ENCODE measurements at places on chromosomes 5 and 9.

GRCh38 chr9:133889584-133890301 is 102.4 kb downstream of the VAV2 start:
- no peak for DNase-seq

- no peak for DNase-seq
These were observed 111.0 kb upstream of the VCAN start for GRCh38 chr5:83360573-83360972.

DNA sequence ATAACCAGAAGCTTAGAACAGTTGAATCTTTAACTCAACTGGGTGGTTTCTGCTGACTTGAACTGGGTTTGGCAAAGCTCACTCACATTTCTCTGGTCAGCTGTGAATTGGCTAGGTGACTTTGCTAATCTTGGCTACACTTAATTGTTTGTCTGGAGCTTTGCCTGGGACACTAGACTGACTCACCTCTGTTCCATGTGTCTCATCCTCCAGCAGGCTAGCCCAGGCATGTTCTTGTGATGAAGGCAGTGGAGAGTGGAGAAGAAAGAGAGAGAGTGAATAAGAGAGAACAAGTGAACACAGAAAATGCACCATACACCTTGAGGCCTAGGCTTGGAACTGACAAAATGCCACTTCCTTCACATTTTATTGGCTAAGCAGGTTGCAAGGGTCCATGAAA is 32.6 kb downstream of the SPATA31D1 start:
- DNase-seq = peak; percentile 52

- DNase-seq = no peak
These were observed 430.8 kb downstream of the ARHGEF28 start for GRCh38 chr5:74056789-74057164.

DNA sequence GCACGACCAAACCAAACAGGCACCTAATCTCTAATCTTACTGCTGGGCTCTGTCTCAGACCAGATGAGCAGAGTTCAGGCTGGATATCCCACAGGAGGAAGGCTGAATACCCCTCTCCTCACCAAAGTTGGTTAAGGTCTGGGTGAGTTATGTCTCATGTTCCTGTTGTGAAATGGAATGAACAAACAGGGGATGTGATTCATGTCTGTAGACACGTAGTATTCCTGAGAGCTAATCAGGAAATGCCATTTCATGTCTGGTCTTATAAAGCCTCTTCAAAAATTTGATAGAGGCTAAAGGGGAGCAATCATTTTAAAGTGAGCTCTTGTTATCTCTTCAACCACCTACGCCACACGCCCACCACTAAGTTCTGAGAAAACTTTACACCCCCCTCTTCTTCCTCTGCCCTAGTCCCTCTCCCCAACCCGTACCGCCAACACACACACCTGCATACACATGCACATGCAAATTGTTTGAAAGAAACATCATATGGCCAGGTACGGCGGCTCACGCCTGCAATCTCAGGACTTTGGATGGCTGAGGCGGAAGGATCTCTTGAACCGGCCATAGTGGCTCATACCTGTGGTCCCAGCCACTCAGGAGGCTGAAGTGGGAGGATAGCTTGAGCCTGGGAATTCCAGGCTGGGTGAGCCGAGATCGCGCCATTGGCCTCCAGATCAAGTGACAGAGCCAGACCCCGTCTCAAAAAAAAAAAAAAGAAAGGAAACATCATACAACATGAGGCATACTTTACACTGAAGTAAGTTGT is 69.8 kb upstream of the RAI14 start:
- no peak for DNase-seq

DNA sequence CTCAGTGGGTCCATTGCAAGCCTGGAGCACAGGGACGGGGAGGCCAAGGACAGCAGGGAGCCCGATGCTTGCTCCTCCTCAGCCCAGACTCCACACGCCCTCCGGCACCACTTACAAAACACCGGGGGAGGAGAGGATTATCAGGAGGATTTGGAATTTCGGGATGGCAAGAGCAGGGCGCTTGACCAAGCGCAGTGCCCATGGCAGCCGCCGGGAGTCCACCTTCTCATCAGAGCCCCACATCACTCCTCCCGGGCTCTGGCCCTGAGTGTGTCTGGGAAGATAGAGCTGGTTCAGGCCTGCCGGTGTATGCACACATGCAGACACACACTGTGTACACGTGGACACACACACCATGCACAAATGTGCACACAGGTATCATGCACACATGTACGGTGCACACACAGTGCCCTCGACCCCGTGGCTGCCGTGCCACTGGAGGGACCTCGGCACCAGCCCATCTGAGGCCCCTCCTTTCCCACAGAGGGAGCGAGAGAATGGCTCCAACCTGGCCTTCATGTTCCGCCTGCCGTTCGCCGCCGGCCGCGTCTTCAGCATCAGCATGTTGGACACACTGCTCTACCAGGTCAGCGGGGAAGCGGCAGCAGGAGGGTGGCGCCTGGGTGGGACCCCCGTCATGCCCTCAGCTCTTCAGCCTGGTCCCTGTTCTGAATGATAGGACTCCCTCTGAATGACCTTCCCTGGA is 81.7 kb downstream of the KCNT1 start:
- DNase-seq = no peak

- DNase-seq = no peak
These were observed 99.8 kb downstream of the RALGPS1 start for GRCh38 chr9:127014216-127014909.

GRCh38 chr5:172645271-172646055 is 4.4 kb downstream of the NEURL1B start:
- DNase-seq = no peak

DNA sequence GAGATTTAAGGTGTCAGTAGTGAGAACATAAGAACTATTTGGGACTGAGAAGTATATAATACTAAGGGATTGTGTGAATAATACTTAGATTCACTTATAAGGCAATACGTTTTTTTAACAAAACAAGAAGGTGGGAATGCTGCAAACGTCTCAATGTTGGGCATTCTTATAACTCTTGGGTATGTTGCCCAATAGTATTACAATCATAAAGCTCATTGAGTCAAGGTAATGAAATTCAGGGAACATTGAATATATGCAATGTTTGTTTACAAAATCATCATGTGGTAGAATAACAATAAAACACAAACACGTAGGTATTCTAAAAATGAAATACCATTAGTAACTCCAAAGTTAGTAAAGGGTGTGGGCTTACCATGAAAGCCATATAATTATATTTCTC is 400.7 kb downstream of the KIAA0825 start:
- no peak for DNase-seq

DNA sequence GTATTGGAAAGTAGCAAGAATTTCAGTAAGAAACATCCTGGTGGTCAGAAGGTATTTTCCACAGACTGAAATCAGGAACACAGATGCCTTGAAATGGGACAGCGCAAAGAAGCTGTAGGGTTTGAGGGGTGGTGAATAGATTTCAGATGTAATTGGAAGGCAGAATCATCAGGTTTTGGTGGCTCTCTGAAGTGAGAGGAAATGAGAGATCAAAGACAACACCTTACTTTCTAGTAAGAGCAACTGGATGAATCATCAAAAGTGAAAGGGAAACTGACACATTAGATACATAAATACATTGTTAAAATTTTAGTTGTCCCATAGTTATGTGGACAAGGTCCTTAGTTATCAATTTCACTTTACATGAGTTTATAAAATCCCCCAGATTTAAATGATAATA is 188.2 kb upstream of the SLC27A6 start:
- no peak for DNase-seq

GRCh38 chr5:66897356-66897755 is 299.2 kb downstream of the CD180 start:
- no peak for DNase-seq

GRCh38 chr9:82188817-82189216 is 200.2 kb downstream of the SPATA31D1 start:
- DNase-seq = no peak

DNA sequence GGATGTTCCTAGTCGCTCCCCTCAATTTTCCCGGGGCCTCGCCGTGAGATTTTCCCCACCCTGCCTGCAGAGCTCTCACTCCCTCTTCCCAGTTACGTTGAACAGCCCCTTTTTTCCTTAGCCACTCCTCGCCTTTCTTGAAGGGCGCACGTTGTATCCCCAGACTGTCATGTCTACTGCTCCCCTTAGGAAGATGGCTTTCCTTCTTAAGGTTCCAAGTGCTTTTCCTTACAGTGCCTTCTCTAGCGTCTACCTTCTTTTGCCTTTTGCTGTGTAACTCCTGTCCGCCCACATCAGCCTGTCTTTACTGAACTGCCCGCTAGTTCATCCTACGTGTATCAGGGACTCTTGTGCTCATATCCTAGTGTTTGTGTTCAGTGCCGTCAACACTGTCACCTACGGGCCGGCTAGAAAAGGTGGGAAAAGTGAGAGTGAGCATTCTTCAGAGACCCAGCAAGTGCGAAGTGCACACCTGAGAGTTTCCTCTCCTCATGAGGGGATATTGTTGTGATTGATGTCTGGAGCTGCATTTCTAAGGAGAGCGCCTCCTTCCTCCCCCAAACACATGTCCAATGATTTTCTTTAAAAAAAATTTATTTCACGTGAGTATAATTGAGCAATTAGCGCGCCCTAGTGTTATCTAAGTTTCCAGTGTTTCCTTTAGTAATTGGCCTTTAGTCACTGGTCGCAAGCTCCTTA is 764 bp downstream of the CAMLG start:
- DNase-seq = no peak

DNA sequence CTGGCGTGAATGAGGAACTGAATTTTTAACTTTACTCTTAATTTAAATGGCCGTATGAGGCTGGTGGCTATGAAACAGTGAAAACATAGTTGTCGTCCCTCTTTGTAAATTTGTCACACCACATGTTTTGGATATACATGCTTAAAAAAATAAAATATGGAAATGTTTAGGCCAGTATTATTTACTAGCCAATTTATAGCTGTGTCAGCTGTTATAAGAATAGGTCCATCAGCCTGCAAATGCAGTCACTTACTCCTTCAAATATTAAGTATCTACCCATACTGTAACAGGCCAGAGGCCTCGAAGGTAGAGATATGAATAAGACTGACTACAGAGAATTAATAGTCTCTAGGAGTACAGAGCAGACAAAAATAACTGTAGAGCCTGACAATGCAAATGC is 30.0 kb downstream of the NR6A1 start:
- DNase-seq = no peak

DNA sequence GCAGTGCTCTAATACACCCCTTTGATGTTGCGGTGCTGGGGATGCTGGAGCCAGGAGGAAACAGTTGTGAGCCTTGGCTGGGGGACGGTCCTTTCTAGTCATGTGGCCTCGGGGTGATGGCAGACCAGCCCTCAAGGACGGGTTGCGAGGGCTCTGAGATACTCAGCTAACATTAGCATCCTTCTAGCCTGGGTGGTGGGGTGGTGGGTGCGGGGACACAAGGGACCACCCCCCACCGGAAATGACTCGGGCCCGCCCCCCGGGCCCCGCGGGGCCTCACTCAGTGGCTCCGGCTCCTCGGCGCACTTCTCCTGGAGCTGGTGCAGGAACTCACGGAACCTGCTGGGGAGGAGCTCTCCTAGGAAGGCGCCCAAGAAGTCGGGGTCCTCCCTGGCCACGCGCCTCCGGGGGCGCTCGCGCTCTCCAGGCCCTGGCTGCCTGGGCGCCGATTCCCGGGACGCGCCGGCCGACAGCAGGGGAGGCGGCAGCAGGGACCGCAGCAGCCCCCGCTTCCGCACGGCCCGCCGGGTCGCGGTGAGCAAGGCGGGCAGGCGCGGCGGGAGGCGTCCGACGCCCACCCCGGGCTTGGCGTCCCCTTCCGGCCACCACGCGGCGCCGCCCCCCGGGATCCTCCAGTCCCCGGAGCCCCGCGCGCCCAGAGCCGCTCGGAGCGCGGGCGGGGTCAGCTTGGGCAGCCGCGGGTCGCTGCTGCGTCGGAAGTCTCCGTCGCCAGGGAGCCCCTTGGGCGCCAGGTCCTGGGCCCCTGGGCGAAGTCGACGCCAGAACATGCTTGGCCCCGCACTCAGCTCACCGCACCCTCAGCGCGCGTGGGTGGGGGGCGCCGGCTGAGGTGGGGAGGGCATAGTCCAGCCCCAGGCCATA is 873 bp downstream of the C9orf50 start:
- DNase-seq = no peak

GRCh38 chr9:33800886-33801285 is 5.5 kb downstream of the PRSS3 start:
- no peak for DNase-seq

DNA sequence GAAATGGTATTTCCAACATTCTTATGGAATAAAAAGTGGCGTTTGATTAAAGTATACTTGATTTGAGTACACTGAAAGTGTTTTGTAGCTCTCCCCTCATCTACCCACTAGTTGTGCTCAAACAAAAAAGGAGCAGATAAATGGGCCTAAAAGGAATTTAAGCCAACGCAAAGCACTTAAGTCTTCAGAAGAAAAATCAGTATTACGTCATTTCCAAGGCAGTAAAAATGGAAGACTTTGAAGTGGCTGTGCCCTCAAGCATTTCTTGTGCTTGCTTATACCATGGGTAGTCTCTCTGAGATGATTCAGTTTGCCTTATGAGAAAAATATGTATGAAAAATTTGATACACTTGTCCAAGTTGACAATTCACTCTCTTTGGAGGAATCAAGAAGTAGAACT is 279.9 kb upstream of the CD180 start:
- no peak for DNase-seq

DNA sequence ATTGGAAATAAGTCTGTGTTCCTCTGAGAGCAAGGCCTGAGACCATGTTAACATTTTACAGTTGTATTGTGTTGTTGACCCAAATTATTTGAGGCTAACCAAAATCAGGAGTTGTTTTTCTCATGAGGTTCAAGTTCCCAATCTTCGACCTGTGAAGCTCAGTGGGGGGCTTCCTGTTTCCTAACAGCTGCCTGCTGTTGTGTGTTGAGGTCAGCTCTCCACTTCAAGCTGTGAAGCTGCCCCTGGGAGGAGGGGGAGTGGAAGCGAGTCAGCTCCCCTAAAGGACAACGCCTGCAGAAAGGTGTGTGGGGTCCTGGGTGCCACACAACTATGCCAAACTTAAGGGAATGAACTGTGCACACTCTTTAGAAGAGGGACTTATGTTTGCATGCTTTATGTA is 295.5 kb downstream of the IRX1 start:
- DNase-seq = no peak

DNA sequence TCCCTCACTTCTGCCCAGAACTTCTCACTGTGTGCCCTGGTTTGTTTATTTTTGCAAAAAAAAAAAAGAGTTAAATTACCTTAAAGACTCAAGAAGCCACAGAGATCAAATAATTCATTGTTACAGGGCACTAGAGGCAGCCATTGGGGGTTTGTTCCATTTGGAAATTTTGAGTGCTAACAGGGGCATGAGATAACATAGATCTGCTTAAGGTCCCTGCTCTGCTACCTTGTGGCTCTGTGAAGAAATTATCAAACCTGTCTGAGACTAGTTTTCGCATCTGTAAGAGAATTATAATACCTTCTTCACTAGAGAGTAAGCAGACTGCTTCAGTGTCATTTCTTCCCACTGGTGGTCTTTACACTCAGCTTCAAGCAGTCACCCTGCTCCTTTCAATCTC is 394 bp downstream of the TLR4 start:
- DNase-seq = no peak

- DNase-seq = no peak
These were observed 48.5 kb upstream of the ZNF354A start for GRCh38 chr5:178778919-178779318.

Data from retinal pigment epithelial cell (primary cell).